Ovary (tissue), 10 donors: ENCODE measurements at places on chromosomes 6 and 20. TPM values are rescaled to one million over a fixed set of nuclear protein-coding genes. Genes with fewer than 3 reads are reported as not detected.

PANK2 gene
- total RNA-seq, result 33.9 TPM

BIRC7 gene
- total RNA-seq, result not detected

- H3K27me3 ChIP-seq, result no peaks in the 10 kb centered on the region
- H3K4me1 ChIP-seq, result peaks cover 4% of the 10 kb centered on the region
- H3K4me3 ChIP-seq, result no peak overlapping the region
- no peak overlapping the region for H3K27ac ChIP-seq
- DNase-seq, result no peak
Measured at GRCh38 chr6:34714663-34715062, 18.1 kb upstream of the ILRUN start.

CD93 gene
- 30.8 TPM for total RNA-seq

DNA sequence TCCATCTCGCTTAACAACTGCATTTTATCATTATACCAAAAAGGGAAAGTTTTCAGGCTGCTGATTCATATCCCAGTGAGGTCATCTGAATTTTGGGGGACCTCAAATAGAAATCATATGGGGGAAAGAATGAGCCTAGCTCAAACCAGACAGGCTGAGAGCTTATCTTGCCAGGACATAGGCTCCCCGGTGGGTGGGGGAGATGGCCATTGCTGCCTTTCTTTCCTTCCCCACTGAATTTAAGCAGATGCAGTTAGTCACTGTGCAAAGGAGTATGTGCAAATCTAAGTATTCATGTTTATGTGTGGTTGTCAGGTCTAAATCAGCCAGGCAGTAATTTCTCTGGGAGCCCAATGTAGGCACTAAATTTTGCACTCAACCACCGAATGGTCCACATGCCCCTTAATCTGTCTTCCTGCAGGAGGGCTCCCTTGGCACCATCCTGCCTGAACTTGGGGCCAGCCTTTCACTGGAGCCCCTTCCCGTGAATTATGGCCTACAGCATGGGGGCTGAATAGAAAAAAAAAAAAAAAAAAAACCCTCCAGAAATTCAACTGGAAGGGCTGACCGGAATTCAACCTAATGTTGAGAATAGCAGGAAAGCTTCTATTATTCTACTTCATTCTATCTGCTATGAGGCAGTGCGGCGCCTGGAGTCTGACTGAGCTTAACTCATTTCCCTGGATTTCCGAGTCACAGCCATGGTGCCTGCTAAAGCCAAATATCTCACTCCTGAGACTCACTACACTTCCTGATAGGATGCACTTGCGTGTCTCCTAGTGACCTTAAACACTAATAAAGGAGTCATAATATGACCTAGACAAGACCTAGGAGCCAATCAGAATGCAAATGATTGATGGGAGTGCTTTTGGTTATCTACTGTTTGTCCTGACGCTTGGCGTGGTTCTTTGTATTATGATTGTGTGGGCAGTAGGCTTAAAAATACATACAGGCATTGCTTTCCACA, 161.5 kb upstream of the HEY2 start:
- H3K27me3 ChIP-seq, result no peaks in the 10 kb centered on the region
- no peak overlapping the region for H3K4me3 ChIP-seq
- DNase-seq, result no peak
- H3K4me1 ChIP-seq, result peaks cover 1% of the 10 kb centered on the region
